C1 segment of cervical spinal cord (tissue), 14 donors: ENCODE measurements at places on chromosomes 12 and 14.

DNA sequence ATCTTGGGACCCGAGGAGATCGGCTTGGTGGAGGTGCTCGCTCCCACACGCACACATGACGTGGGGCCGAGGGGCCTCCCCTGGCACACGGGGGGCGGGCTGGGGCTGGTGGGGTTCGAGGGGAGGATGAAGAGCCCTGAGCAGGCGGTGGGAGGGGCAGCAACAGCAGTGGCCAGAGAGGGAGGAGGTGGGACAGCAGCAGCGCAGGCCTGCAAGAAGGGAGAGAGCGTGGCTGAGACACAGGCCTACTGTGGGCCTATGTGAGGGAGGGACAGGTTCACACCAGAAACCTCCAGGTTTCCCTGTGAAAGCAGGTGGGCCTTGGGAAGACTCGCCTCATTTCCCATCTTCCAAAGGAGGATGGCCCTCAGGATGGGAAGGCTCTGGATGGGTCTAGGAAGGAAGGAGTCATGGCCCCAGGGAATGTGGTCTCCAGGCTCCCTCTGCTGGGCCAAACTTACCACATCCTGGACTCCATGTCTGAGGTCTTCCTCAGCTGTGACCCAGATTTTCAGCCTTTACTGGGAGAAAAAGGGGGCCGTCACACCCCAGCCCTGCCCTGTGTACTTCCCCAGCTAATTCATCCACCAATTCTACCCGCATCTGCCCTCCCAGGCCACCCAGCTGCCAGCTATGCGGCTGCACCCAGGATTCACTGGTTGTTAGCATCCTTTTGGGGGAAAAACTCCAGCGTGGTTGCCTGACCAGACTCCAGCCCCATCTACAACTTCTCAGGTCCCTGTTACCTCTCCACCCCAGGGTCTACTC lies 2.8 kb downstream of the PIANP start:
- DNase-seq: no peak

DNA sequence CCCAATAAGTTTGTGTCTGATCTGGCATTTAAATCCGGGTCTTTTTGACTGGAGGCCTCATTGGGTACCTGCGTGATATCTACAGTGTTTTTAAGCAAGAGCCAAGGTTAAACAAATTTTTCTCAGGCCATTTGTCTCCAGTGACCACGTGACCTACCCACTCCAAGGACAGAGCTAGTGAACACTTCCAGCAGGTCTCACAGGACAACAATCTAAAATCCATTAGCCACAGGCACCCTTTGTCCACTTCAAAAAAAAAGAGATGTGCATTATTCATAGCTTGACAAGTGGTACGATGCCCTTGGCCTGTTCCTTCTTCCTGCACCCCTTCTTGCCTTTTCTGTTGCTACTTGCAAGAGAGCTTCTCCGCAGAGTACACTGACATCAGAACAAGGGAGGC lies 109.6 kb upstream of the GSC start:
- no peak for DNase-seq

- DNase-seq: no peak
Measured at GRCh38 chr12:68636268-68636667, 25.6 kb downstream of the RAP1B start.

DNA sequence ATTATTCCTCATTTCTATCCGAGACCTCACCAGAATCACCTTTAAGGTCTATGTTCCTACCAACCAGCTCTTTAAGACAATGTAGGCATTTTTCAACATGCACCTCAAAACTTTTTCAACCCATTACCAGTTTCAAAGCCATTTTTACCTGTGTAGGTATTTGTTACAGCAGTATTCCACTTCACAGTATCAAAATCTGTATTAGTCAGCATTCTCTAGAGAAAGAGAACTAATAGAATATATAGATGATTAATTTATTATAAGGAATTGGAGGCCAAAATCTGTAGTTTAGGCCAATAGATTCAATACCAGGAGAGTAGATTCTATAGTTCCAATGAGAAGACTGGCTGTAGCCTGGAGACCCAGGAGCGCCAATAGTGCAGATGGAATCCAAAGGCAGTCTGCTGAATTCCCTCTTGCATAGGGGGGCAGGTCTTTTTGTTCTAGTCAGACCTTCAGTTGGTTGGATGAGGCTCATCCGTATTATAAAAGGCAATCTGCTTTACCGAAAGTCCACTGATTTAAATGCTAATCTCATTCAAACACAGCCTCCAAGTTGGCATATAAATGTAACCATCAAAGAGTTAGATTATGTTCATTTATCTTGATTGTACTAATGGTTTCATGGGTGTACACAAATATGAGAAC lies 151.6 kb upstream of the SYT1 start:
- DNase-seq: no peak

DNA sequence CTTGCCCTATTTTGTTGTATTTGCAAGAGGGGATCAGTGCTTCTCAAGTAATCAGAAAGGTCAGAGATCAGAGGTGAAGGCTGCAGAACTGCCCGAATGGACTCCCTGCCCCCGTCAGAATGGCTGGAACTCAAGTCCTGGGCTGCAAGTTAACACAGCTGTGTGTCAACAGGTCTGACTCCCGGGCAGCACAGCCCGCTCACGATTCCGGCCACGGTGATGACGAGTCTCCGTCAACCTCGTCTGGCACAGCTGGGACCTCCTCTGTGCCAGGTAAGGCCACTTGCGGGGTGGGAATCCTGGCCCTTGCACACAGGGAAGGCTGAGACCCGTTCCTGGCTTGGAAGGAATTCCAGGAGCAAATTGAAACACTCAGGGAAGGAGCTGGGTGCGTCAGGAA lies 13.4 kb downstream of the DCAF4 start:
- no peak for DNase-seq

DNA sequence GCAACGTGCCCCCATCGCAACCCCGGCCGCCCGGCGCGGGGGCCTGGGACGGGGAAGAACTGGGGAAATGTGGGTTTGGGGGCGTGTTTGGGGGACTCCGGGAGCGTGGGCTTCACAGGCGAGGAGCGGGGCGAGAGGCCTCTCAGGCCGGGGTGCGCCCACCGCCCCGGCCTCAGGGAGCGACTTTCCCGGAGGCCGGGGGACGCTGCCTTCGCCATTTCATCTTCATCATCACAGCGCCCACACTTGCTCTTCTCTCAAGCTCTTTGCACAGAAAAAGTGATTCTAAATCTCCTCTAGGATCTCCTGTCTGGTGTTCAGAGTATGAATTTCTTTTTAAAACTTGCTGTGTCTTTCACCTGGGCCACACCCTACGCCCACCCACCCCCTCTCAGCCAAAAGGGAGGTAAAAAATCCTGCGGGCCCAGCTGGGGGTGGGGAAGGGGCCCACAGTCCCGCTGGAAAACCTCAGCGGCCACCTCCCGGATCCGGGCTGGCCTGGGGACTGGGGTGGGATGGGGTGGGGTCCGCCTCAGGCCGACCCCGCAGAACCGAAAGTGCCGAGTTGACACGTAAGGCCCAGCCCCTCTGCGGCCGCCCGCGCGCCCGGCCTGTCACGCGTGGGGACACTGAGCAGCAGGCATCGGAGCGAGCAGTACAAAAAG lies 7.4 kb downstream of the CDKN1B start:
- DNase-seq: no peak

DNA sequence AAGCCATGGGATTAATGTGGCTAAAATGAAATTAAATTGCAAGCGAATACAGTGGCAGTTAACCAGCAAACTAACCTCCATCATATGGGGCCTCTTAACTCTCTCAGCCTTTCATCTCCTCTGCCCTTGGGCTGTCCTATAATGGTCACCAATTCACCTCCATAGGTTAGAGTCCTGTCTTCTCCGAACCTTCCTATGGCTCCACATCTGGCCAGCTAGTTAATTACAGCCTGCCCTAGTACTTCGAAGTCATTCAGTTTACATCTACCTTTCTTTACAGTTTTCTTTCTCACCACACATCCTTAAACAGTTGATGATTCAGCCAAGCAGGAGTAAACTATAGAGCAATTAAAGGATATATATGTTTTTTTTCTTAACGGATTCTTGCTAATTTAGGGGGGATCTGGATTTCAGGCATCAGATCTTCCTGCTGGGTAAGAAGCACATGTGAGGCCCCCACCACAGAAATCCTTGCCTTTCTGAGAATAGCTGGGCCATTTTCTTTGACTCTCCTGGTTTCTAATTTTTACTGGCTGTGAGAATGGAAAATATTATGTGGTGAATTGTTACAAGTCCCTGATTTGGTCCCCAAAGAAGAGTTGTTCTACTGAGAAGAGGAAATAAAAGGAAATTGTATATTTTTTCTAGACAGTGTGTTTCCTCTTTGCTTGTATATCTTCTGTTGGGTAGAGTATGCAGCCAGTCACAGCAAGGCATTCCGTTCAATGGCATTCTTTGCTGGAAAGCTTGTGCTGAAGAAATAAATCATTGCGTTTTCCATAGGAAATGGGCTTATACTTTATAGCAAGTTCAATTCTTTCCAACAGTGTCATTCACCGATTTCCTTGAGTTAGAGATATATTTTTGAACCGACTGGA lies 16.7 kb downstream of the HMGA2 start:
- no peak for DNase-seq

- no peak for DNase-seq
Measured at GRCh38 chr12:93115646-93116045, 186.6 kb upstream of the EEA1 start.

DNA sequence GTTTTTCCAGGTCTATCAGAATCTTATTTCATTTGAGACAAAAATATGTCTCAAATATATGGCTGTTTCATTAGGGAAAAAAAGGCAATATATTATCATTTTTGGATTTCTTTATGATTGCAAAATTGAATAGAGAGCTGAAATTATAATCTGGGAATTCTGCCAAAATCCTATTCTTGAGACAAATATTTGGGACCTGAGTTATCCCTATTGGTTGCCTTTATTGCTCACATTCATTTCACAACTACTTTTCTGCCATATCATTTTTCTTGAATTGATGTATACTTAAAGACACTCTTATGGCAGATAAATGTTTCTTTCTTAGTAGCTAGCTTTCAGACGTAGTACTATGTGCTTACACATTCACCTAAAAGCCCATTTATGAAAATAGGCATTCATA lies 241.6 kb upstream of the NOVA1 start:
- no peak for DNase-seq

DNA sequence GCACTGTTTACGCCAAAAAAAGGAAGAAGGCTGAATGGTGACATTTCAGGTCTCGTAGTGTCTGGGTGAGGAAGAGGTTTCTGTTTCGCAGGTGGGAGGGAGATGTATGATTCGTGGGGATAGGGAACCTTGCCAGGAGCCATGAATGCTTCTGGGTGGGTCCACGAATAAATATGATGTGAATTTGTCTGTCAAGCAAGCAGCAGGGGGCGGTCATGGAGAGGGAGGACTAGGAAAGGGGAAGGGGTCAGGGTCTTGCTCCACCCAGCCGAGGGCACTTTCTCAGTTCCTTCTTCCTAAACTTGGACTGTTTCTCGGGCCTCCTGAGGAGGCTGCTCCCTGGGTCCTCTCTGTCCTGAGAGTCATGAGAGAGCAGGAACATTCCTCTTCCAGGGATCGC lies 72.5 kb downstream of the LGMN start:
- DNase-seq: peak; percentile 21

DNA sequence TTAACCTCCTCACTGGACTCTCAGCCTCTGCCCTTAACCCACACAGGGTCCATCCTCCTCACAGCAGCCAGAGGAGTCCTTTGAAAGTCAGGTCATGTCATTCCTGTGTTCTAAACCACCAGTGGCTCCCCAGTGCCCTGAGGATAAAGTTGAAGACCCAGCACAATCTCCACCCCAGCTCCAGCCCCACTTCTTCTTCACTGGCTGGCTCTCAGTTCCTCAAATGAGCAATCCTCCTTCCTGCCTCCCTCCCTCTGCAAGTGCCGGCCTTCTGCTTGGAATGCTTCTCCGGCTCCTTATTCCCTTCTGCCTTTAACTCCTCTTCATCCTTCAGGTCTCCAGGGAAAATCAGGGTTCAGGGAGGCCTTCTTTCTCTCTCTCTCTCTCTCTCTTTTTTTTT lies 32.0 kb upstream of the SPPL3 start:
- DNase-seq: no peak

DNA sequence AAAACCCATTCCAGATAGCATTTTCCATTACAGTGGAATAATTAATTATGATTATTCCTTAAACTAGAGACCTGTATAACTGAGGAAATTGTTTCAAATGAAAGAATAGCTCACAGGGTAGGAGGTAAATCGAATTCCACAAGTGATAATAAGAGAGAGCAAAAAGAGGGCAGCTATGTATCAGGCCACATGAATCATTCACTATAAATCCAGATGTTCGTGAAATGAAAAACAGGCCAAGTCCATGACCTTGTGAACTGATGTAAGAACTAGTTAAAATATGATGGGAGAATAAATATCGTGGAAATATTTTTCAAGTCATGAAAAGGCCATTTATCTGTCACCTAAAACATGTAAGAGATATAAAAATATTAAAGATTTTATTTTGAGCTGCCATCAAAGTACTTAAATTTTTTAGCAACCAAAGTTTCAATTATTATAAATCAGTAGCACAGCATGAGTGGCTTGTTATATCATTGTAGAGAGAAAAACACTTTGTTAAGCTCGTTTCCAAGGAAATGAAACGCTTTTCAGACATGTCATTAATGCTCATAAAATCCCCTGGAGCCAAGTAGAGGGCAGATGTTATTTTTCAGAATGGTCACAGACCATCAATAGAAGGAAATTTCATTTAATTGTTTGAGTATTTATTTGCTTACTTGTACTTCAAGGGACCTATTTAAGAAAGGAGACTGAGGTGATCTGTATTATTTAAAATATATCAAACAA lies 120.6 kb upstream of the CDKN3 start:
- DNase-seq: no peak
